Natural killer cell treated with Interleukin-12 subunit alpha and Interleukin-12 subunit beta and Interleukin-15 and Interleukin-18, amount 100 ng/mL, for 72 hours (primary cell): ENCODE measurements at places on chromosomes 5 and 9. TPM values are rescaled to one million over a fixed set of nuclear protein-coding genes. Genes with fewer than 3 reads are reported as not detected.

DNA sequence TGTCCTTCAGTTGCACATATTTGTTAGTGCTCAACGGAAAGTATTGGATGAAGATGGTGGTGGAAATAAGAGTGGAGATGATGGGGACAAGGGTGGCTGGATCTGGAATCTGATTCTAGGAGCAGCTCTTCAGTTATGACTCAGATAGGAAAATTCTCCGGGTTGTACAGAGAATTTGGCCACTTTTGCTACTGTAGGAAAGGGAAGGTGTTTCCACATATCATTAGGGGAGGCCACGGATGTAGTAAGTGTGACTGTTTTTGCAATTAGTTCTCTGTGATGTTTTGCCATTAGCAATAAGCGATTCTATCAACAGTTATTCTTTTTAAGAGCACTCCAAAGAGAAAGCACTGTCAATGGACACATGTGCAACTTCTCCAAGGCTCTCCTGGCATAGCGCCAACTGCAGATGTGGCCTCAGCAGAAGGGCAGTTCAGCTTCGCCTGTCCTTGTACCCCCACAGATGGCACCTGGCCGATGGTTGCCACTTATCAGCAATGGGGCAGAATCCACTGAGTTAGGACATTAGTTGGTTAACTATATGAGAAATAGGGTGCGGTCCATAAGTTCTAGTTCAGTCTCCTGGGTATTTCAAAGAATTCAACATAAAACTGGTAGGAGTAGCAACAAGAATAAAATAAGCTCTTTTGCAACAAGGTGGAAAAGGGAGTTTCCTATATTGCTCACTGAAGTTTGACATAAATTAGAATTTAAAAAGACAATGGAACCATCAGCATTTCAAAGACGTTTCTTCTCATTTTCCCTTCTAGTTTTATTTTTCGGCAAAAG is 96.3 kb downstream of the ARSB start:
- no peak for DNase-seq
- peaks cover 13% of the 10 kb centered on the region for H3K27me3 ChIP-seq
- H3K4me3 ChIP-seq, result no peak overlapping the region
- H3K27ac ChIP-seq, result no peak overlapping the region

GRCh38 chr9:3863686-3864085 is 337.9 kb upstream of the RFX3 start:
- peaks cover 15% of the 10 kb centered on the region for H3K27me3 ChIP-seq
- peaks cover 18% of the 10 kb centered on the region for H3K4me1 ChIP-seq
- no peak for DNase-seq
- H3K36me3 ChIP-seq, result peaks cover 17% of the 10 kb centered on the region

Gene OLFML2A
- not detected for total RNA-seq

DNA sequence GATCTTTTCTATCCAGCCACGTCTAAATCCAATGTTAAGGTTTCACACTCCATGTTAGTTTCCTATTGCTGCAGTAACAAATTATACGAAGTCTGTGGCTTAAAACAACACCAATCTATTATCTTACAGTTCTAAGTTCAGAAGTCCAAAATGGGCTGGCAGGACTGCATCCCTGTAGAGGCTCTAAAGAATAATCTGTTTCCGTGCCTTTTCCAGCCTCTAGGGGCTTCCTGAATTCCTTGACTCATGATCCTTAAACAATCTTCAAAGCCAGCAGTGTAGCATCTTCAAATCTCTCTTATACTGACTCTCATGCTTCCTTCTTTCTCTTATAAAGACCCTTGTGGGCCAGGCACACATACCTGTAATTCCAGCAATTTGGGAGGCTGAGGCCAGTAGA is 6.8 kb downstream of the PLGRKT start:
- H3K36me3 ChIP-seq, result peaks cover 21% of the 10 kb centered on the region
- H3K4me3 ChIP-seq, result no peak overlapping the region
- no peaks in the 10 kb centered on the region for H3K27me3 ChIP-seq
- H3K27ac ChIP-seq, result peak overlapping the region; percentile 43
- DNase-seq, result no peak

GRCh38 chr9:14924230-14925219 is 14.3 kb upstream of the FREM1 start:
- H3K4me1 ChIP-seq, result no peaks in the 10 kb centered on the region
- H3K27ac ChIP-seq, result no peak overlapping the region
- H3K27me3 ChIP-seq, result no peaks in the 10 kb centered on the region
- H3K4me3 ChIP-seq, result no peak overlapping the region

DNA sequence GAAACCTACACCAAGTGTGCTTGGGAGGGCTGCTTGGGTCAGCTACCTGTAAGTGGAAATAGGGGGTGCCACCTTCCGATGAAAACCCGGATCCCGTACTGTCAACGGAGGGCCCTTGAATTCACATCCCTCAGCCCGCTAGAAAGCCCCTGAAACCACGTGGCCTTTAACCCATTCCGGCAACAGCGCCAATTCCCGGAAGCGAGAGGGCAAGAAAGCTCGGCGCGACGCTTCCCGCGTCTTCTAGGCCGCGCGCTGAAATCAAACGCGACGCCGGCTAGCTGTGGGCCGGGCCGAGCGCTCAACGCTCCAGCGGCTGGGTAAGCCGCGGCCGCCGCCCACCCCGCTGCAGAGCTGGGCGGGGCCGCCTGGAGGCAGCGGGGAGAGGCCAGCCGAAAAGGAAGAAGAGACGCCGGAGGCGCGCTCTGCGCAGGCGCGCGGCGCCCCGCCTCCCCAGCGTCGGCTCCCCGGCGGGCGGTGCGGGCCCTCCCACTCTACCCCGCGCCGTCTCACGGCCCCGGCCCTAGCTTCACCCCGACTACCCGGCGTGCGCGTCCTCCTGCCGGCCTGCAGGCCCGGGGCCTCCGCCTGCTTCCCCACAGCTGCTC is at the start of gene KIF2A:
KIF2A (plus strand) TSS at position 492 of the 608 bp plus-strand sequence. CDS start 267 bp downstream, outside the sequence.
- H3K36me3 ChIP-seq, result peaks cover 31% of the 10 kb centered on the region
- H3K4me3 ChIP-seq, result peak within 1 kb of the TSS; percentile 99
- no peaks in the 10 kb centered on the region for H3K27me3 ChIP-seq
- H3K27ac ChIP-seq, result peak within 1 kb of the TSS; percentile 99
- peak; percentile 99 for DNase-seq

Gene S100Z
- total RNA-seq, result not detected

Gene ZNF354C
- 3.2 TPM for total RNA-seq

DNA sequence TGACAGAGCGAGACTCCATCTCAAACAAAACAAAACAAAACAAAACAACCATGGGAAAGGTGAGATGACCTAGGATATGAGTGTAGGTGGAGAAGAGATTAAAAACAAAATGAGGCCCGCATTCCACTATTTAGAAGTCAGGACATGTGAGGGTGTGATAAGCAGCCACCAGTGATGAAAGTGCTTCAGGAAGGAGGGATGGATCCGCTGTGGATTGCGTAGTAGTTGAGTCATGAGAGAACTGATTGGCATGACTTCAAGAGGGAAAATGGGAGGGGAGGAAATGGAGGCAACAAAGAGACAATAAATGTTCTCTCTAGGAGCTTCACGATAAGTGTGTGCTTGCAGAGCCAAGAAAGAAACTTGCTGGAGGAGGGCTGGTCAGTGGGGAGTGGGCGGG is 367.6 kb downstream of the ARL15 start:
- H3K4me1 ChIP-seq, result peaks cover 13% of the 10 kb centered on the region
- H3K4me3 ChIP-seq, result no peak overlapping the region

Gene MOB3B
- 0.59 TPM for total RNA-seq
